ENCODE measurements at places on chromosomes 7 and 10.

DNA sequence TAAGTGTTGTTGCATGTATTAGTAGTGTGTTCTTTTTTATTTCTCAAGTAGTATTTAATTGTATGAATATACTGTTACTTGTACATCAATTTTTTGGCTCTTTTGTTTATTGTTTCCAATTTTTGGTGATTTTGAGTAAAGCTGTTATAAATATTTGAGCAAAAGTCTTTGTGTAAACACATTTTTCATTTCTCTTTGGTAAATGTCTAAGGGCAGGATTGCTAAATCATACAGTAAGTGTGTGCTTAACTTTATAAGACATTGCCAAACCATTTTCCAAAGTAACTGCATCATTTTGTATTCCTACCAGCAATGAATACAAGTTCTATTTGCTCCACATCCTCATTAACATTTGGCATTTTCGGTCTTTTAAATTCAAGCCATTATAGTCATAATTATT is 92.8 kb downstream of the ICA1 start:
- H3K27me3 ChIP-seq: no peaks in the 10 kb centered on the region
- DNase-seq: no peak
- H3K27ac ChIP-seq: no peak overlapping the region
- no peaks in the 10 kb centered on the region for H3K36me3 ChIP-seq

DNA sequence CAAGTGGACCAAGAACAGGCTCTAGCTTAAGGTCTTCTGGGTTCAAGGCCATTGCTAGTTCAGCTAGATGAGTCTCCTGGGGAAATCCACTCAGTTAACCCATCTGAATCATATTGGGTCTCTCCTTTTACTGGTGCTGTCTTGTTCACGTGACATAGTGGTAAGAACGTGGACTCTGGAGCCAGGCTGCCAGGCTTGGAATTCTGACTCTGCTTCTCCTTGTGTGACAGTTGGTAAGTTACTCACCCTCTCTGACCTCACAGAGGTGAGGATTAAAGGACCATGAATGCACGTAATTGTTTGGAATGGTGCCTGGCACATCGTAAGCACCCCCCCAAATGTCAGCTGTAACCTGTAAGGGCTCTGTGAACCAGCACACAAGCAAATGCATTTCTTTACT is 9.7 kb upstream of the CALU start:
- DNase-seq: no peak
- H3K27me3 ChIP-seq: peaks cover 32% of the 10 kb centered on the region
- no peak overlapping the region for H3K4me3 ChIP-seq
- H3K36me3 ChIP-seq: no peaks in the 10 kb centered on the region

DNA sequence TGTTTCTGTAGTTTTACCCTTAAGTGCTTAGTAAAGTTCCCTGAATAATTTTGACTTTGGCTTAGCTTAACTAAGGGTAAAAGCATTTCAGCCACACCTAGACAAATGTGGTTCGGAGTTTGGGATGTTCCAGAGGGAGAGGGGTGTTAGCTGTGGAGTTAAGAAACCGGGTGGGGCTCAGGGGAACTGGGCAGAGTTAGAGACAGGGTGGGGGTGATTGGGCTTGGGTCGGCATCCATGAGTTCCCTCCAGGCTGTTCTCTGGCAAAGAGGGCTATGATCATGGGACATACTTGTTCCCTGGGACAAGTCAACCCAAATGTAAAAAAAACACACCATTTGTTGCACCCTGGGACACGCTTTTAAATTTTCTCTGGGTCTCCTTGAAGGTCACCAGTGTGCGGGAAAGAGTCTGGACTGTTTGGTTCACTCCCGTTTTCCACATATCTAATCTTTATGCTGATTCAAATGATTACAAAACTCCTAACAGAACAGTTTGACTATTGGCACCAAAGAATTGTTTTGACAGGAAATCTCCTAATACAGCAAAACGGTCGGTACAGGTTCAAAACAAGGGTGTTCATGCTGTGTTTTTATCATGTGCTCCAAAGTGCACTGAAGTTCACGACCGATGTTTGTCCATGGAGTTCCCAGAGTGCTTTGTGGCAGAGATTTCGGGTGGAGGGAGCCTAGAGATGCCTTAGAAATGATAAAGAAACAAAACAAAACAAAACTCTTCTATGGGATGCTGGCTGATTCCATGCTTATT is 56.5 kb downstream of the PLXDC2 start:
- H3K4me3 ChIP-seq: no peak overlapping the region
- no peaks in the 10 kb centered on the region for H3K27me3 ChIP-seq
- no peak for DNase-seq
- H3K36me3 ChIP-seq: peaks cover 8% of the 10 kb centered on the region
- no peaks in the 10 kb centered on the region for H3K4me1 ChIP-seq

- H3K27ac ChIP-seq: no peak overlapping the region
- no peak overlapping the region for H3K4me3 ChIP-seq
- H3K27me3 ChIP-seq: peaks cover 3% of the 10 kb centered on the region
- no peak for DNase-seq
- no peaks in the 10 kb centered on the region for H3K36me3 ChIP-seq
Observed at GRCh38 chr10:17961551-17962422, 10.1 kb downstream of the SLC39A12 start.

DNA sequence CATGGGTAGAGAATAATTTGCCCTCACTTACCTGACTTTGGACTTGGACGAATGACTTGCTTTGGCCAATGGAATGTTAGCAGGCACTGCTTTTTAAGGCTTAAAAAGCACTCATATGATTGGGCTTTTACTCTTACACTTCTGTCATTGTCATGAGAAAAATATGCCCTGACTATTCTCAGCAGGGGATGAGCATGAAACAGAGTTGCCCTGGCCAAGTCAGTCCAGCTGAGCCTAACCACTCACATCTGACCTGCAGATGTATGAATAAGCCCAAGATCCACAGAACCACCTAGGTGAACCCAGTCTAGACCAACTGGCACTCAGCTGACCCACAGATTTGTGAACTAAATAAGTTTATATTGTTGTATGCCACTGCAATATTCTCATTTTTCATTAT is 573.5 kb downstream of the TNS3 start:
- no peak overlapping the region for H3K4me3 ChIP-seq
- peaks cover 3% of the 10 kb centered on the region for H3K4me1 ChIP-seq
- H3K27me3 ChIP-seq: no peaks in the 10 kb centered on the region
- no peak overlapping the region for H3K27ac ChIP-seq
- no peak for DNase-seq

DNA sequence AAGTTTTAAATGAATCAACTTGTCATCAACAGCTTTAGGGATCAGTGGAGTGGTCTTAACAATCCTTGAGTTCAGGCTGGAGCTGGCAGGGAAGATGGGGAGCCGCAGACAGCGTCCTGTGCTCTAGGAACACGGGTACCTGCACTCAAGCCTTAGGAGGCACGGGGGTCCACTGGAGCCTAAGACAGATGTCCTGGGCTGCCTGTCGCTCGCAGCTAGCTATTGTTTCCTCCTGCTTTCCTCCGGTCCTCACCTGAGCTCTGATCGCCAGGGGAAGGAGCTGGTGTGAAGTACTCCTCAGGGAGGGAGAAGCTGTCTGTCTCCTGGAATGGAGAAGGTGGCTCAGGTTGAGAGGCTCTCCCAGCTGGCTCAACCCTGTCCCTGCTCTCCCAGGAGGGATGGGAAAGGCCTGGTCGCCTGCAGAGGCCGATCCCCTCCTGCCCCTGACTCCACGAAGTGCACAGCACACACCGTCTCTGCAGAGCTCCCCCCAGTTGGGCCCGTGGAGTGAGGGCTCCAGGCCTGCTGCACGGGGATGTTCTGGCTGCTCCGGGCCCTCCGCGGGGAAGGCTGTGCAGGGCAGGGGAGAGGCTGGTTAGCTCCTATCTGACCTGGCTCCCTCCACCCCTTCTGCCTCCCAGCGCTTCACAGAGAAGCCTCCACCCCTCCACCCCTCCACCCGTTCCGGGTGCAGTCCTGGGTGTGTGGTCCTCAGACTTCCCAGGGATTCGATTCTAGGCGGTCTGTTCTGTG is 14.5 kb upstream of the PYROXD2 start:
- no peaks in the 10 kb centered on the region for H3K27me3 ChIP-seq
- H3K4me3 ChIP-seq: no peak overlapping the region
- peaks cover 35% of the 10 kb centered on the region for H3K36me3 ChIP-seq
- H3K4me1 ChIP-seq: no peaks in the 10 kb centered on the region

GRCh38 chr7:68205826-68206225 is 1209.2 kb downstream of the TYW1 start:
- DNase-seq: no peak
- no peak overlapping the region for H3K27ac ChIP-seq
- H3K27me3 ChIP-seq: peaks cover 12% of the 10 kb centered on the region
- H3K36me3 ChIP-seq: no peaks in the 10 kb centered on the region
- peaks cover 7% of the 10 kb centered on the region for H3K4me1 ChIP-seq
- no peak overlapping the region for H3K4me3 ChIP-seq

DNA sequence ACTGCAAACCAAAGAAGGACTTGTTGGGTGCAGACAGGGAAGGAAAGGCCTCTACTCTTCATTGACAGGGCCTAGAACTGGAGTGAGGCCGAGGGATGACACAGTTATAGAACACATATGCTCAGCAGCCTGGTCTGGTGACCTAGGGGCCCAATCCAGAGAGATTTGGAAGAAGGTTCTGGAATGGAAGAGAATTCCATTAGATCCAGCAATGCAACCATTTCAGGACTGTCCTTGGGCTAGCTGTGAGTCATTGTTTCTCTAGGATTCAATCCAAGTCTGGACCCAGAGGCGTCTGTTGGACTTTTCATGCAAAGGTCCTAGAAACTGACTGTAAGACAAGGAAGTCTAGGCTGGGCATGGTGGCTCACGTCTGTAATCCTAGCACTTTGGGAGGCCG is 59.2 kb downstream of the WIPF3 start:
- no peak overlapping the region for H3K4me3 ChIP-seq
- no peaks in the 10 kb centered on the region for H3K4me1 ChIP-seq
- H3K27ac ChIP-seq: no peak overlapping the region

DNA sequence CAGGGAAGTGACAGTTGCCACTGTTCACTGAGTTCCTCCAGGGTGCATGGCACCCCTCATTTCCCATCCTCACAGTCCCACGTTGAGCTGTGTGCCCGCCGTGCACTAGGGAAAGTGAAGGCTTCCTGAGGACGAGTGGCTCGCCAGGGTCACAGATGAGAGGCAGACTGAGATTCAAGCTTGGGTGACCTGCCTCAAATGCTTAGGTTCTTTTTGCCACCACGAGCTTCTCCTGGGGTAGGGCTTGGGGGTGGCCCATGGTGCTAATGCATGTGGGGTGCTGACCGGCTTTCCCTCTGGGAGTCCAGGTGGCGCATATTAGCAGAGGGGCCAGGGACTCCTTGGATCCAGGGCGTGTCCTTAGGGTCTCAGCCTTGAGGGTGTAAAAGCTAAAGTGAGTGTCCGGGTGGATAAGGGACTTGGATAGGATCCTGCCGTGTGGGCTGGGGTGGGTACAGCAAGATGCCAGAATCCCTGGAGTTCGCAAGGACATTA is 1.9 kb downstream of the CALHM2 start:
- H3K27ac ChIP-seq: no peak overlapping the region
- DNase-seq: no peak
- H3K36me3 ChIP-seq: peaks cover 8% of the 10 kb centered on the region
- H3K27me3 ChIP-seq: no peaks in the 10 kb centered on the region
- H3K4me1 ChIP-seq: no peaks in the 10 kb centered on the region
- H3K4me3 ChIP-seq: no peak overlapping the region

GRCh38 chr7:54932818-54933543 is 85.8 kb upstream of the EGFR start:
- peaks cover 8% of the 10 kb centered on the region for H3K27me3 ChIP-seq
- DNase-seq: peak; percentile 62
- H3K4me3 ChIP-seq: peak overlapping the region; percentile 80
- H3K36me3 ChIP-seq: no peaks in the 10 kb centered on the region

GRCh38 chr7:27745064-27745583 is 5.2 kb downstream of the TAX1BP1 start:
- no peaks in the 10 kb centered on the region for H3K27me3 ChIP-seq
- H3K4me3 ChIP-seq: peak overlapping the region; percentile 57
- no peak for DNase-seq
- H3K36me3 ChIP-seq: peaks cover 9% of the 10 kb centered on the region
- H3K4me1 ChIP-seq: peaks cover 38% of the 10 kb centered on the region
- peak overlapping the region; percentile 97 for H3K27ac ChIP-seq

DNA sequence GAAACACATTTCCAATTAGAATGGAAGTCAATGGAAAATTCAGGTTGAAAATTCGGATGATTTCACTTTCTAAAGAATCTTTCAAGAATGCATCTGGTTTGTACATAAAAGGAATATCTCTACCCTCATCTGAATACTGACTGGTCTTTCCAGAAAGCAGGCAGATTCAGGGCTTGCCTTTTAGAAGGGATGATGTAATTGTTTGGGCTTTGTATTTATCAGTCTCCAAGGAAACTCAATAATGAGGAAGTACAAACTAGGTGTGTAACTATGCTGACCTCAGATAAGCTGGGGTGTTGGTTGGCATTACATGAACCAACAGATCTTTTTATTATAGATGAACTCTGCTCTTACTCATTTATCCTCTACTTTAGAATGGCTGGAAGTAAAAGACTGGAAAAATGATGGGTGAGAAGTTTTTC is 24.1 kb downstream of the PDLIM1 start:
- no peak for DNase-seq
- H3K36me3 ChIP-seq: peaks cover 15% of the 10 kb centered on the region
- H3K27ac ChIP-seq: peak overlapping the region; percentile 97
- peaks cover 48% of the 10 kb centered on the region for H3K4me1 ChIP-seq

- H3K27ac ChIP-seq: no peak overlapping the region
- H3K4me1 ChIP-seq: no peaks in the 10 kb centered on the region
- H3K36me3 ChIP-seq: peaks cover 11% of the 10 kb centered on the region
Observed at GRCh38 chr7:103100348-103100747, 25.4 kb downstream of the ARMC10 start.

DNA sequence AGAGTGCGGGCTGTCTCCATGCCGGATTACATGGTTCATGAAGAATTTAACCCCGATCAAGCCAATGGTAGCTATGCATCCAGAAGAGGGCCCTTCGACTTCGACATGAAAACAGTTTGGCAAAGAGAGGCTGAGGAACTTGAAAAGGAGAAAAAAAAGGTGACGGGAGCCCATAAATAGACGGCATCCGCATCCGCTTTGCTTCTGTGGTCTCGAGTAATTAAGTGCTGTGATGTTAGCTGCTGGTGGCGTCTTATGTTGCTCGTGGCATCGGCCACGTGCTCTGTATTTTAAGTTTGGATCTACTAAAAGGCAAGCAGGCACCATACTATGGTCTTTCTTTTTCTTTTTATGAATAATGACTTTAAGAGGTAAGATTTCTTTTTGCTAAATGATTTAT is 11.1 kb downstream of the C7orf57 start:
- H3K4me3 ChIP-seq: no peak overlapping the region
- no peaks in the 10 kb centered on the region for H3K4me1 ChIP-seq
- peaks cover 20% of the 10 kb centered on the region for H3K27me3 ChIP-seq
- H3K36me3 ChIP-seq: no peaks in the 10 kb centered on the region

DNA sequence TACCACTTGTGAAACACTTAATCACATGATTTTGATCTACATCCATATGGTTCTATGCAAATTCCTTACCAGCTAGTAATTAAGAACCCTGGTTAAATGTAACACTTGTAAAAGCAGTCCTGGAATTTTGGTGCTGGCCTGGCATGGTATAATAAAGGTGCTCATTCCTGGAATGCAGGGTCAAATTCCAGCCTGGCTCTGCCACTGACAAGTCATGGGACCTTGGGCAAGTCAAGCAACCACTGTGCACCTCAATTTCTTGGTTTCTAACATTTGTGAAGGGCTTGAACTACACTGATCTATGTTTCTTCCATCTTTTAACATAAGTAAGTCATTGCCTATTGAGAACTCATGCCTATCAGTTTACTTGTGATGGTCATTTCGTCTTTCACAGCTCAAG is 91.9 kb upstream of the PIK3CG start:
- no peak overlapping the region for H3K27ac ChIP-seq
- H3K4me1 ChIP-seq: no peaks in the 10 kb centered on the region
- peaks cover 3% of the 10 kb centered on the region for H3K27me3 ChIP-seq
- no peaks in the 10 kb centered on the region for H3K36me3 ChIP-seq

Data from progenitor cell of endocrine pancreas (in vitro differentiated cells).